ENCODE measurements at places on chromosomes 7 and 10.

DNA sequence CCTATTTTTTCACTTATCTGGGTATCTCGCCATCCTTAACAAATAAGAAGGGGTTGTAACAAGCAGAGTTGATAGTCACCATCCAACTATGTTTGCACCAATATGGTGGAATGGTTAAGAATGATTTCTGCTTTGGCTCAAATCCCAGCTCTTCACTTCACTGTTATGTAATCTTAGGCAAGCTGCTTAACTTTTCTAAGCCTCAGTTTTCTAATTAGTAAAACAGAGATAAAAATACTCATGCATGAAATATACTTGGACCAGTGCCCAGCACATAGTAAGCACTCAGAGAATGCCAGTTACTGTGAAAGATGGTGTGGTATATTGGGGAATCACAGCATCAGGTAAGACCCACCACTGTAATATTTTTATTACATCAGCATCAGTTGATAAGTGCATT is 33.6 kb downstream of the ABCB1 start:
- no peak overlapping the region for H3K27ac ChIP-seq
- no peak for DNase-seq
- no peaks in the 10 kb centered on the region for H3K27me3 ChIP-seq
- no peak overlapping the region for H3K4me3 ChIP-seq
- H3K36me3 ChIP-seq: no peaks in the 10 kb centered on the region
- no peaks in the 10 kb centered on the region for H3K4me1 ChIP-seq

DNA sequence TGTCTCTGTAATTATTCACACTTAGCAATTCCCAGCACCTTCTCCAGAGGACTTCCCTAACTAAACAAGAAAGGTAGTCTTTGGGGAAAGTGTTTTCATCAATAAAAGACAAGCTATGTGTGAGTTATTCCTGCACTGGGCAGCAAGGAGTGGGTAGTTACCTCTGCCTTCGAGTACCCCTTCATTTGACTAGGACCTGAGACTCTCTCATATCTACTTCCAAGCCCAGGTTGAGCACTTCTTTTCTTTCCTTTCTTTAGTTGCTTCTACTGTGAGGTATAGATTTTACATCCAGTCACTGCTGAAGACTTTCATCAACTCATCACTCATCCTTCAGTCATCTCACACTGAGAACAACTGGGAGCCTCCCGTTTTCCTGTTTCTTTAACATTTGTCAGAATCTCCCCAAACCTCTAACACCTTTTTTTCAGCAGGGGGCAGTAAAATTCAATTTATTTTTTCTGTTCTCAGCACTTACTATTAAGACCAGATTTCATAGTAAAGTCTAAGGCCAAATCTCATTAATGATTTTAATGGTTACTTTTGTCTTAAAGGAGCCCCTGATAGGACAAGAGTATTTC is 80.1 kb upstream of the PRSS1 start:
- no peak overlapping the region for H3K4me3 ChIP-seq
- no peak overlapping the region for H3K27ac ChIP-seq
- H3K27me3 ChIP-seq: no peaks in the 10 kb centered on the region
- no peaks in the 10 kb centered on the region for H3K36me3 ChIP-seq

DNA sequence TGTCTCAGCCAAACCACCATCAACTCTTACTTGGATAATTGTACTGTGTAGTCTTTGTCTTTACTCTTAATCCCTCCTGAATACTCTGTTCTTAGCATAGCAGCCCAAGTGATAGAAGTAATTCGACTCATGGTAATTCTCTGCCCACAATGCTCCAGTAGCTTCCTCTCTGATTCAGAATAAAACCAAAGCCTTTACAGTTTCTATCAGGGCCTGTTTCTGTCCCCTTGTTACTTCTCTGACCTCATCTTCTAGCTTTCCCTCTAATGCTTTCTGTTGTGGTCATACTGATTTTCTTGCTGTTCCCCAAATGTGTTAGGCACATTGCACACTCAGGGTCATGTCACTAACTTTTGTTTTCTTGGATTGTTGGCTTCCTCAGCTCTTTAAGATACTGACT is 8.0 kb downstream of the ZNF518A start:
- H3K27ac ChIP-seq: no peak overlapping the region
- no peaks in the 10 kb centered on the region for H3K27me3 ChIP-seq
- no peaks in the 10 kb centered on the region for H3K4me1 ChIP-seq
- peaks cover 63% of the 10 kb centered on the region for H3K36me3 ChIP-seq
- DNase-seq: no peak

DNA sequence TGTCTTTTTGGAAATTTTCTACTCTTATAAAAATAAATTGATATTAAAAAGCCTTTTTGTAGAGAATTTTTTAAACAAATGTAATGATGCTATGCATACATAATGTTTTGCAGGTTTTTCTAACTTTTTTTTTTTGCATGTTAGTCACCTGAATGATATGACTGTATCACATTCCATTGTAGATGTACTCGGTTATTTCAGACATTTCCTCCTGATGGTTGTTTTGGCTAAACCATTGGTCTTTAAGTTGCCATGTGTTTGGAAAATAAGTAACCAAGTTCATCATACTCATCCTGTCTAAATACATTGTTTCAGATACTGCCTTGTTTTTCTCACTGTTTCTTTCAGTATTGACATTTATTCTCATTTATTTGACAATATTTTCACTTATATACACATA is 25.8 kb downstream of the NHLRC2 start:
- H3K4me1 ChIP-seq: peaks cover 3% of the 10 kb centered on the region
- H3K36me3 ChIP-seq: peaks cover 22% of the 10 kb centered on the region
- DNase-seq: no peak
- H3K4me3 ChIP-seq: no peak overlapping the region

GRCh38 chr10:33653584-33654367 is 319.3 kb upstream of the NRP1 start:
- no peak overlapping the region for H3K4me3 ChIP-seq
- H3K27ac ChIP-seq: no peak overlapping the region
- no peak for DNase-seq
- no peaks in the 10 kb centered on the region for H3K36me3 ChIP-seq
- no peaks in the 10 kb centered on the region for H3K4me1 ChIP-seq

GRCh38 chr7:83976302-83976701 is 218.3 kb downstream of the SEMA3A start:
- H3K36me3 ChIP-seq: no peaks in the 10 kb centered on the region
- peak; percentile 29 for DNase-seq
- H3K27ac ChIP-seq: no peak overlapping the region

DNA sequence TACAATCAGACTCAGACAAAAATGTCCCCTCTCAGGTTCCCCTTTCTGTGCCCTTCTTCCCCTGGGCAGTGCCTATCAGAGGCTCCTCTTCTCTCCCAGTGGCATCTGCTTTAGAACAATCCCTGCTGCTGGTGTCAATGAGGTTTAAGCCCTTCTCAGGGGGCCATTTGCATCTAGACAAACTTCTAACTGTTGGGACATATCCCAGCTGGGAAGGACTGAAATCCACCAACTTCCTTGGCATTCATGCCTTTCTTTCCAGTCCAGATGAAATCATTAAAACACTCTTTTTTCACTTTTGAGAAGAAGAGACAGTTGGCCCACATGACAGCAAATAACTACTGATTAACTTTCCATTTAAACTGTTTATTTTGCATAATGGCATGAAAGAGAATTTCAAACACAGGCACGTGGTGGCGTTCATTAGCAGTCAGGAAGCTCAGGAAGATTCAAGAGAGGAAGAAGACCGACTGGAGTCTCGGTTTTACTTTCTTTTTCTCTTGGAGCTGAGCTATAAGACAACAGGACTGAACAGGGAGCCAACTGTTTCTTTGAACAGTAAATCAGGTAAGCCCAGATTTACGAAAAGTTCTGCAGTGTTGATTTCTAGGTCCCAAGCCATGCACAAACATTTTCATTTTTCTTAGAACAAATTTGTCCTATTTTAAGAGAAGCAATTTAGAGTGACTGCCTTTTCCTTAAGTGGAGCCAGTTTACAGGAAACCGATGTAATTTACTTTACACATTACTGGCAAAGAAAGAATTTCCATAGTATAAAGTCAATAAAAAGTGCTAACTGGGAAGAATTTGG is at the start of gene GIMAP2:
GIMAP2 (plus strand) TSS at position 488 of the 811 bp plus-strand sequence. CDS start 1,354 bp downstream, outside the sequence.
- H3K36me3 ChIP-seq: peaks cover 22% of the 10 kb centered on the region
- peak within 1 kb of the TSS; percentile 99 for H3K4me3 ChIP-seq

DNA sequence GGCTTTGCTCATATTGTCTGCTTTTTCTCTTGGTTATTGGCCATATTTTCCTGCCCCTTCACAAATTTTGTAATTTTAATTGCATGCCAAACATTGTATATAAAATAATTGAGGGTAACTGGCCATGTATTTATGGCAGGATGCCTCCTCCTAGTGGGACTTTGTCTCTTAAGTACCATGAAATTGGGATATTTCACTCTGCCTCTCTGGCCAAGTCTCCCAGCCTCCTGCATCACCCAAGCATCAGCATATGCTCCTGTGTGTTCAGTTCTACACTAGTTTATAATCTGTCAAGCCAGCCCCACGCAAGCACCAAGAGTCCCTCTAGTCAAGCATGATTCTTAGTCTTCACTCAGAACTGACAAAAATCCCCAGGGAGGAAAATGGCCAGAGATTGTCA is 44.2 kb upstream of the FHIP2A start:
- no peaks in the 10 kb centered on the region for H3K27me3 ChIP-seq
- H3K4me3 ChIP-seq: no peak overlapping the region
- no peaks in the 10 kb centered on the region for H3K4me1 ChIP-seq
- DNase-seq: no peak

GRCh38 chr10:78716043-78716660 is 352.6 kb upstream of the ZMIZ1 start:
- DNase-seq: no peak
- H3K4me3 ChIP-seq: no peak overlapping the region
- H3K4me1 ChIP-seq: no peaks in the 10 kb centered on the region
- H3K36me3 ChIP-seq: no peaks in the 10 kb centered on the region
- no peaks in the 10 kb centered on the region for H3K27me3 ChIP-seq

DNA sequence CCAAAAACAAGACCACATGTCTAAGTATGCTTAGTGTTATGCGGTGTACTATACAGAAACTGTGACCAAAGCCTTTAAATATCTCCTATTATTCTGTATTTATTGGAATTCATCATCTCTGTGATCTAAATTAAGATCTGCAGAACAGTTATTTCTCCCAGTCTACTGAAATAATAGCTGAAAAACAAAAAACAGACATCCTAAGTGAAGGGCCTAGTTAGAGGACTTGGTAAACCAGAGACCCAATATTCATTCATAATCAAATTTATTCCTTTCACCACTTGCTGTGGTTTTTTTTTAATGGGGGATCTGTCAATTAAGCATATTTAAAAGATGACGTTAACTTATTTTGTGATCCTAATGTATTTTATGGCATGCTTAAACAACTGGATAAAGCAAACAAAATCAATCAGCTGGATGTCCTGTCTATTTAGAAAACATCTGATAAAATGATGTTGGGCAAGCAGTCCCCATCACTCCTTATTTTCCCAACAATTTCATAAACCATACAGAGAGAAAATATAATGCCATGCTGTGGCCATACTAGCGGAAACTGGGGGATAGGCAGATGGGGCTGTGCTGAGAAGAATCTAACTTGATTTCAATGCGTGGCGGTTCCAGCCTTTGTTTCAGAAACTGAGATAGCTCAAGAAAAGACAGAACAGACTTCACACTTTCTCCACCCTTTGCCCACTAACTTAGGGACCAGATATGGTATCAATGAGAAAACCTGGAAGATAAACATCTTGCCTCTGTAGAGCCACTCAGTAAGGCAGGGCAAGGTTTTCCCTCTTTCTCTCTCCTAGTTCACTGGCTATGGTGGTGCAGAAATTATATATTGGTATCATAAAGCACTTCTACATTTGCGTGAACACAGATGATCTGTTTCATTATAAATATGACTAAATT is 32.9 kb downstream of the ICA1 start:
- H3K27me3 ChIP-seq: peaks cover 32% of the 10 kb centered on the region
- no peak overlapping the region for H3K4me3 ChIP-seq
- H3K27ac ChIP-seq: no peak overlapping the region
- DNase-seq: no peak
- H3K4me1 ChIP-seq: no peaks in the 10 kb centered on the region

GRCh38 chr10:4201866-4202825 is 417.1 kb upstream of the KLF6 start:
- H3K4me1 ChIP-seq: no peaks in the 10 kb centered on the region
- H3K36me3 ChIP-seq: no peaks in the 10 kb centered on the region
- no peak overlapping the region for H3K4me3 ChIP-seq
- H3K27me3 ChIP-seq: no peaks in the 10 kb centered on the region
- no peak for DNase-seq

- no peak overlapping the region for H3K27ac ChIP-seq
- H3K4me1 ChIP-seq: no peaks in the 10 kb centered on the region
- H3K27me3 ChIP-seq: no peaks in the 10 kb centered on the region
These were observed 975.8 kb upstream of the LRRTM3 start for GRCh38 chr10:65950075-65950474.

DNA sequence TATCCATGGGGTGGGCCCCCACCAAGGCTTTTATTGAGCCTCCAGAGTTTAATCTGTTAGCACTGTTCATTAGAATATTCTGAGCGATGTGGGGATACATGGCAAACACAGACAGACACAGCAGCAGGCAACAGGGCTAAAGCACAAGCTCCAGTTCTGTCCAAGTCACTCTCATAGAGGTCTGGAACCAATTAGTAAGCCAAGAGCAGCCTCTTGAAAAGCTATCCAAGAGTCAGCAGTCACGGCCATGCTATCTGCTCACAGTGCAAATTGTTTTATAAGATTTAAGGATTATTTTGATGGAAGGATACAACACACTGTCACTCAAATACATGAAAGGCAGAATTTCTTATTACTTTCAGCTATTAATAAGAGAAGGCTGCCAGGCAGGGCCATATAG is 86.4 kb upstream of the DGKB start:
- no peaks in the 10 kb centered on the region for H3K27me3 ChIP-seq
- H3K4me1 ChIP-seq: no peaks in the 10 kb centered on the region
- no peak for DNase-seq

DNA sequence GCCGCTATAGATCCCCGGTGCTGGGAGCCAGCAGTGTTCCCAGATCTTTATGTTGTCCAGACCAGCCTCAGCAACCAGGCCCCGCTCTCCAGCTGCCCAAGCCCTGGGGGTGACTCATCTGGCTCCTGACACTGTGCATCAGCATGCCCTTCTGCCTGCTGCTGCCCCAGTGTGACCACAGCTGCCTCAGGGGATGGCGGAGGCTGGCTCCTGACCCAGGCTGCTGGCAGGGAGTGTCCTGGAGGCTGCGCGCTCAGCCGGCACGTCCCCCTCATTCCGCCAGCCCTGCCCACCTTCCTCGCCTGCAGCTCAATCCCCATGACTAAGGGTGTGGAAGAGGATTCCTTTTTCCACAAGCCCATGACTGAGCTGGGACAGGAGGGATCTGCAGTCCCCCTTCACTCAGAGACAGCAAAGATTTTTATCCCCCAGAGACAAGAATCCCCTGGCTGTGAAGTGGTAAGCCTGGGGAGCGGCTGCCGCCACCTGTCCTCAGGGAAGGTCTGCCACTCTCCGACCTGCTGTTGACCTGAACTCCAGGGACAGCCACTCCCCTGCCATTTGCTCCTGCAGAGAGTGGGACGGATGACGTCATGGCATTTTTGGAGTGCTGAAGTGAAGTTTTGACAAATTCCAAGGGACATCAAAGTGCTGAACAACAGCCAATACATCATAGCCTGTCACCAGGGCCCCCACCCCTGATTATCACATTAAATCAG is 182.8 kb upstream of the BMPER start:
- no peak overlapping the region for H3K4me3 ChIP-seq
- no peaks in the 10 kb centered on the region for H3K36me3 ChIP-seq
- H3K27ac ChIP-seq: no peak overlapping the region
- H3K27me3 ChIP-seq: no peaks in the 10 kb centered on the region

Data from CD4-positive, CD25-positive, alpha-beta regulatory T cell (primary cell).